ENCODE measurements at places on chromosomes 1 and 21.

- DNase-seq, result no peak
These were observed 27.1 kb upstream of the VTCN1 start for GRCh38 chr1:117237726-117238381.

DNA sequence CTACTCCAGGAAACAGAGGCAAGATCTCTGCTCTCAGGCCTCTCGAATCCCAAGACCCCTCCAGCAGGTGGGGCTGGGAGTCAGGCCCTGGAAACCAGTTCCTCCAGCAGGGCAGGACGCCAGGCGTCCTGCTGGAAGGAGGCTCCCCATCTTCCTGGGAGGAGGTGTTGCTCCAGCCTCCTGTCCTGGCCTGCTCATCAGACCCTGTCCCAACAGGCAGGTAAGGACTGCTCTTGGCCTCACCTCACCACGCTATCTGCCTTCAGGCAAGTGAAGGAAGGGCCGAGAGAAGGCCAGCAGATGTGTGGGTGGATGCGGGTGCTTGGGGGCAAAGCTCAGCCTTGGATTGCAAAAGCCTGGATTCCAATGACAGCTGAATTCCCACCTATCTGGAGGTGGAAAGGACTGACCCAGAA lies 82.9 kb downstream of the SSBP3 start:
- DNase-seq, result no peak

GRCh38 chr1:45677751-45678245 lies 8.5 kb downstream of the GPBP1L1 start:
- DNase-seq, result no peak

GRCh38 chr1:109314795-109315194 lies 8.0 kb upstream of the MYBPHL start:
- DNase-seq, result no peak

DNA sequence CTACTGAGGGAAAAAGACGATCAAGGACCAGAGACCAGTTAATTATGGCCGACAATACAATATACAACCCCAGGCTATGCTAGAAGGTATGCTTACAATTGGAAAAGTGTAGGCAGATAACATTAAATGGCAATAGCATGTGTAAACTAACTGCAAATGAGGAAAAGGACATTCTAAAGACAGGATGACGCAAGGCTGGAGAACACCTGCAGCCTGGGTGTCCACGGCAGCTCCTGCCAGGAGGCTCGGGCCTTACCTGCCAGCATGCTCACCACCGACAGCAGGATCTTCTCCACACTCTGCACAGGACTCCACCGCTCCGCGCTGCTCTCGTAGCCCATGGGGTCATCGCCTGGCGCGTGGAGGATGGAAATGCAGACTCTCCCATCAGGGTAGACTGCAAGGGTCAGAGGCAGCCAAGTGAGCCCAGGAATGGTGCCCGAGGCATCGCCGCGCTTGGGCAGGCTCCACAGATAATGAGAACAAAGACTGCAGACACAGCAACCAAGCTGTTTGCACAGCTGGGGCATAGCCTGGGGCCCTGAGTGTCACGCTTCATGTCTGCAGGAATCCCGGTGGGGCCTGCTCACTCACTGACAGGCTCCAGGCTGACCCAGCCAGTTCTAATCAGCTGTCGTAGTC lies 28.2 kb downstream of the UBE2G2 start:
- no peak for DNase-seq

- DNase-seq, result no peak
These were observed 397.2 kb downstream of the NEGR1 start for GRCh38 chr1:71885171-71885570.

GRCh38 chr1:60055336-60055735 lies 18.2 kb downstream of the C1orf87 start:
- no peak for DNase-seq

DNA sequence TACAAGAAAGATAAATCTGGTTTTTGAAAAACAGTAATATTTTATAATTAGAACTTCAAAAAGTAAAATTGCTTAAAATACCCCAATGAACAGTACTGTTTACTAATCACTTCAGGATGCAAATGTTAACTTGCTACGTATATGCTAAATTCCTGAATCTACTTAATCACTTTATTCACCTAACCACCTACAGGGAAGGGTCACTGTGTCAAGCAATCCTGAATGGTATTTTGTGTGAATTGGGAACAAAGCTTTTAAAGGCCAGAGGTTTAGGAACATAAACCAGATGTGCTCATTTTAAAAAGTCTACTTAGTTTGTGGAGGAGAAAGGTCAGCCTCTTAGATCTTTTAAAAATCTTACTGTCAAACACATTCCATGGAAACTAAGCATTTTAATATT lies 1143.0 kb upstream of the ADGRL2 start:
- DNase-seq, result no peak

- no peak for DNase-seq
These were observed 65.2 kb upstream of the SGIP1 start for GRCh38 chr1:66468722-66469121.

DNA sequence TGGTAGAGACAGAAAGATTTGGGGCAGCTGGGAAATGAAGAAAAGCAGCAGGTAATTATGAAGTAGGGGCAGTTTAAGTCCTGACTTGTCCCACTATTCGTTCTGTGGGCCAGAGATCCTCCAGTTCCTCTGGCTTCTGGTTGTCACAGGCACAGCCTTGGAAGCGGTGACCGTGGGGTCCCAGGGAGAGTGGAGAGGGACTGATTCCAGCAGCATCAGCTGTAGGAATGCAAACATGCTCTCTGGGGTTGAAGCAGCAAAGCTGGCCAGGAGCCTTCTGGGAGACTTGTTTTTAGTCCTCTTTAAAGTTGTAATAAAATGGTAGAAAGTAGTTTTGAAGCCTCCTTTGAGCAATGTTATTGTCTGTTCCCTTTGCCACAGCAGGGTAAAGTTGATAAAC lies 488.0 kb downstream of the LMO4 start:
- no peak for DNase-seq

DNA sequence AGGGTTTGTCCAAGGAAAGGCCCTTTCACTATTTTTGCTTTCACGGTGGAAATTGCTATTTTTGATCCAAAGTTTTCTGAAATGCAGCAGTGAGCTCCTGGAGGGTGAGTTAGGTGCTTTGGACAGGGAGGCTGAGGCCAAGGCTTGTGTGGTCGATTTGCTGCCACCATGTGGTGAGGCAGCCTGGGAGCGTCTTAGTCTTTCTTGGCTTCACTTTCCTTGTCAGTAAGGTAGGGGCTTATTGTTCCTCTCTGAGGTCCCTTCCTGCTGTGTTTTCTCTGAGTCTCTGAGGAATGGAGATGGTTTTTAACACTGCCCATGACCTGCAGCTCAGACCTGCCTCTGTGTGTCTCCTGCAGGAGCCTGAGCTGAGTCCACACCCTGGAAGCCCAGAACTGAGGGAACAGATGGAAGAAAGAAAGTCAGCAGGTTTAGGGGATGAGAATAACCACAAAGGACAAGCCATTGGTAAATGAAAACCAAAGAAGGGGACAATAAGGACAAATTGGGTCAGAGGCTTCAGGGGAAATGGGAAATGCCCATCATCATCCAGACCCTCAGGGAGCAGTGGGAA lies 20.1 kb upstream of the S100A10 start:
- no peak for DNase-seq

DNA sequence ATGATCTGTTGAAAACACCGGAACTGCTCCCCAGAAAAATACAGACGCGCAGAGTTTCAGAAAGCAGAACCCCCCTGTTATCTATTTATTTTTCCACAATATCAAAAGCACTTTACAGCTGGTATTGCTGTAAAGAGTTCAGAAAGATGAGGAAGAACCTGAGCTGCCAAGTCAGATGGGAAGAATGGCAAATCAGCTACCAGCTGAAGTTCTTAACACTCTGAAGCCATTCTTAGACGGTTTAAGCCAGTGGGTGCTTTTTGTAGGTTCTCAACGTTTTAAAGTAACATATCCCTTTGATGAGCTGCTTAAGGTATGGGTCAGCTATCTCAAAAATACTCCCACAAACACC lies 714 bp upstream of the AKIRIN1 start:
- no peak for DNase-seq

GRCh38 chr1:54323921-54324250 lies 82.3 kb downstream of the SSBP3 start:
- DNase-seq, result no peak

DNA sequence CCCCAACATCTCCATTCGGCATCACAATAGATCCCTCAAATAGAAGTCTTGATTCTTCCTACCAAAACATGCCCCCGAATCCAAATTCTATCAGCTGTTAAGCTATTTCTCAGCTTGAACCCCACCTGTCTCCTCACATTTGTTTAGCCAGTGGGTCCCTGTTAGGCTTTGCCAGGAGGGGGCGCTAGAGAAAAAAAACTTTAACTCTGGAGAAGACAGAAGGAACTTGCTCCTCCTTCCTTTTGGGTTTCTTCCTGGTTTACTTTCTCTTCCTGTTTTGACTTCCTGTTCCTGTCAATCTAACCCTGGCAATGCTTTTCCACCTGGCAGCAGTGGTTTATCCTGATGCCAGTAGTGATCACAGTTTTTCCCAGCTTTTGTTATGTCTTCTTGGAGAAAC lies 95.6 kb upstream of the KCNK1 start:
- no peak for DNase-seq

DNA sequence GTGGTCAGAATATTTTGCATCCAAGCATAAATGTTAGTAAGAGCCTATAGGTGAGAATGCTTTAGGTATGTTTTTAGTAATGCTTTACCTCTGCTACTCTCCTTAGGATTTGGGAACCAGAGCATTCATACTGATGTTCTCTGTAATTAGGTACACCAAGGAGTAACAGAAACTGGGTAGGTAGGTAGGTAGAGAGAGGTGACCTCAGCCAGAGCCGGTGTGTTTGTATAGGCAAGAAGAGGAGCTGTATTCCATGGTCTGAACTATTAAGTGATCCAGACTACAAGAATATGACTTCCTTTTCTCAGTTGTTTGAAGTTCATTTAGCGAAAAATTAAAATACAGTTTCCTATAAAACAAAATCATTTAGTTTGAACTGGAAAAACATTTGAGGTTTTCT lies 108.5 kb downstream of the SDCCAG8 start:
- no peak for DNase-seq

GRCh38 chr1:53559854-53560580 lies 100.8 kb downstream of the DMRTB1 start:
- DNase-seq, result no peak

GRCh38 chr21:43211760-43212115 lies 42.9 kb downstream of the CRYAA start:
- DNase-seq, result no peak
